ENCODE measurements at places on chromosomes 12 and 14.
A peak's percentile ranks its signal among the peaks of the same experiment; 100 is the strongest.

DNA sequence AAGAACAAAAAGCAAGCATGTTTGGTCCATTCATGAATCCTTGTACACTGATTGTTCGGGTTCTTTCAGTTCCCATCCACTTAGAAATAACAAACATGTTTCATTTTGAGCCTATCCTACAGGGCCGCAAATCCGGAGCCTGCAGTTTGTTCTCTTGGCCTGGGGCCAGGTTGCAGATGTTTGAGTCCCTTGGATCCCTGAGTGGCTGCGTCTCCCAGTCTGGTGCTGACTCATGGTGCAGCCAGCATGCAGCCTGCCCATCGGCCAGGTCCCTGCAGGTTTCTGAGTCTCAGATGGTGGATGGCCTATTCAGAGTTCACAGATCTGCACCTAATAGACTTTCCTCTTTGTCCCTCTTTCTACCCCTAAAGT is 1.9 kb upstream of the DYNC1H1 start:
- DNase-seq: no peak

DNA sequence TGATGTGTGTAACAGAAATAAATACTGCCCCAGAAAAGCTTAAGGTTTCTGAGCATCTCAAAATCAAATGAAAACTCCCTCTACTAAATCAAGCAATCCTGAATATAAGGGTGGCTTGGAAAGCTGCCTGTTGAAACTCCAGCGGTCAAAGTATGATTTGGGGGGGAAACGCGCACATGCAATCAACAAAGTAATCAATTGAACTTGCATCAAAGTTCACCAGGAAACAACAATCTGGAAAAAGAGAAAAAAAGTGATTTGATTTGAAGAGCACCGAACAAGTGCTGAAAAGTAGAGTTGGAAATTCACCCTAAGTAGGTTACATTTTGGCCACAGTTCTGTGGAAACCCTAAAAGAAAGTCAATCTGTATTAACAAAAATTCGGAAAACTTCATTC is 700 bp downstream of the CNIH1 start:
- no peak for DNase-seq

DNA sequence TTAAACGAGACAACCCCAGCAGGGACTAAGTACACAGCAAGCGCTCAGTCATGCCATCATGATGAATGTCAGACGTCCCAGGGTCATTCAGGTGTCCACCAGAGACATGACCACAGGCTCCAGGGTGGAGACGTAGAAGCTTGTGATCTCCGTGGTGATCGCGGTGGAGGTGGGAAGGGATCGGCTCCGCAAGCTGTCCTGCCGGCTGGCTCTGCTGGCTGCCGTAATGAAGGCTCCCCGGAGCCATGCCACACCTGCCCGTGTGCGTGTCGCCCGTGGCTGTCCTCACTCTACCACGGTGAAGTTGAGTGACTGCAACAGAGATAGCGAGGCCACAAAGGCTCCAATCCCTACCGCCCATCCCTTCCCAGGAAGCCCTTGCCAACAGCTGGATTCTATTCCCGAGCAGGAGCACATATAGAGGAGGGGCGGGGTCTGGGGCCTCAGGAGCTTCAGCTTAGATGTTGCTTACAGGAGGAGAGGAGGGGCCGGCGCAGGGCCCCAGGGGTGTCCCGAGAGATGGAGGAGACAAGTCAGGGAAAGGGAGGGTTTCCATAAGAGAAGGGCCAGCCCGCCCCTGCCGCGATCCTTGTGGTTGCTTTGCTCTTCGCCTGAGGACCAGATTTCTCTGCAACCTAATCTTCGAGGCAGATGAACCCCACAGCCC is 332.6 kb upstream of the SFSWAP start:
- DNase-seq: no peak

- DNase-seq: no peak
These were observed 27.2 kb upstream of the ALG10B start for GRCh38 chr12:38289396-38289795.

- no peak for DNase-seq
These were observed 200.6 kb upstream of the NOS1 start for GRCh38 chr12:117561990-117562389.

- DNase-seq: peak; percentile 80
These were observed at the start of gene NFATC4 for GRCh38 chr14:24367514-24368211. TSS of gene NFATC4 (plus strand) at chr14:24368184. CDS start at chr14:24368341, 157 bp downstream.

GRCh38 chr14:73489481-73490175 is 1.1 kb upstream of the RIOX1 start:
- no peak for DNase-seq

DNA sequence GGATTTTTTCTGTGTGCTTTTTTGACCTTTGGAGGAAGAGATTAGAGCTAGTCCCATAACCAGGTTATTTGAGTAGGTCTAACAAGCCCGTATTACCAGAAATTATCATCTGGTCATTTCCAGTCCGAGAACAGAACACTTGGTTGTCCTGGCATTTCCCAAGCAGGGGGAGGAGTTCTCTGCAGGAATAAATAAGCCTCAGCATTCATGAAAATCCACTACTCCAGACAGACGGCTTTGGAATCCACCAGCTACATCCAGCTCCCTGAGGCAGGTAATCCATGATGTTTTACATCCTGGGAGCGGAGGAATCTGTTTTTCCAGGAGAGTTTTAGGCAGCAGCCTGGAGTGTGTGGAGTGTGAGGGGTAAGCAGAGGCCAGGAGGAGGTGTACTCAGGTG is at the start of gene SERPINA3:
SERPINA3 (plus strand) TSS at position 218 of the 400 bp plus-strand sequence. CDS start 2,051 bp downstream, outside the sequence.
- DNase-seq: no peak

- DNase-seq: no peak
These were observed 197.4 kb upstream of the ARID2 start for GRCh38 chr12:45532113-45532512.

GRCh38 chr12:95413576-95413975 is 60.4 kb upstream of the METAP2 start:
- no peak for DNase-seq

GRCh38 chr14:77657280-77657679 is 40.8 kb upstream of the SPTLC2 start:
- no peak for DNase-seq

- DNase-seq: no peak
These were observed 241.0 kb downstream of the EMP1 start for GRCh38 chr12:13437541-13437940.

GRCh38 chr14:65594882-65595237 is 182.3 kb downstream of the FUT8 start:
- no peak for DNase-seq

DNA sequence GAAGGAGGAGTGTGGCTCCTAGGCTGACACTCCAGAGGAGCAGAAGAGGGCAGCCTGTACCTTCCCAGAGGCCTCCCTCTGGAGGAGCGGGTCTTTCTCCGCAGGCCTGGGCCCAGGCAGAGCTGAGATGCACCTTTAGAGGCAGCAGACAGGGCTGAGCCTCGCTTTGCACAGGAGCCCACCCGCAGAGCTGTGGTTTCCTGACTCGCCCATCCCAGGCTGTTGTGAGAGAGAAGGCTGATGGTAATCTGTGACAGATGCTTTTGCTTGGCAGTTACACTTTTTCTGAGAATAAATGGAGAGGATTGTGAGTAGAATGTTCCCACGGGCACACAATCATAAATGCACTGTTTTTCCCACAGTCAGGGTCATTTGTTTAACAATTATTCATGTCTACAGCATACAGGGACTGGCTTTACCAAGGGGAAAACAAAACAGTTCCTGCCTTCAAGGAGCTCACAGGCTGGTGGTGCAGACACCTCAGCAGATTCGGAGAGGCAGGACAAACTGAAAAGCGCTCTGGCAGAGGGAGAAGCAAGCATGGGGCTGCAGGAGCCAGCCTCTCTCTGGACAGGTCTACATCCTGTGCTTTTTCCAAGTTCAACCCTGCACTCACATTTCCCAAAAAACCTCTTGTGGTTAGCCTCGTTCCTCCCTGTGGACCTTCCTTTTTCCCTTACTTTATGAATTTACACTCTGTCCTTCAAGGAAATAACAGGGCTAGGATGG is 13.9 kb downstream of the EVL start:
- DNase-seq: no peak

DNA sequence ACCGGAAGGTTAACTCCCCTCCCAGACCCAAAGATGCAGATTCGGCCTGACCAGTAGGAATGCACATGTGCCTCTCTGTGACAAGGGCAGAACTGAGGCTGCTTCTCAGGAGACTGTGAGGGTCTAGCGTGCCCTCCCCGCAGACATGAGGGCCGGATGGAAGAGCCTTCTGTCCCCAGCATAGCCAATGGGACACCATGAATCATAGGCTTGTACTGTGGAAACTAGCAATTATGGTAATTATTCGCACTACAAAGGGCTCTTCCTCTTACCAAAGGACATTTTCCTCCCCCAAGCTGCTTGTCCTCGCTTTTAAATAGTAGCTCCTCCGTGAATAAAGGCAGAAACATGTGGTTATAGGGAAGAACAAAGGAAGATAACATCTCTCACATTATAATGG is 6.2 kb downstream of the COA8 start:
- DNase-seq: no peak

DNA sequence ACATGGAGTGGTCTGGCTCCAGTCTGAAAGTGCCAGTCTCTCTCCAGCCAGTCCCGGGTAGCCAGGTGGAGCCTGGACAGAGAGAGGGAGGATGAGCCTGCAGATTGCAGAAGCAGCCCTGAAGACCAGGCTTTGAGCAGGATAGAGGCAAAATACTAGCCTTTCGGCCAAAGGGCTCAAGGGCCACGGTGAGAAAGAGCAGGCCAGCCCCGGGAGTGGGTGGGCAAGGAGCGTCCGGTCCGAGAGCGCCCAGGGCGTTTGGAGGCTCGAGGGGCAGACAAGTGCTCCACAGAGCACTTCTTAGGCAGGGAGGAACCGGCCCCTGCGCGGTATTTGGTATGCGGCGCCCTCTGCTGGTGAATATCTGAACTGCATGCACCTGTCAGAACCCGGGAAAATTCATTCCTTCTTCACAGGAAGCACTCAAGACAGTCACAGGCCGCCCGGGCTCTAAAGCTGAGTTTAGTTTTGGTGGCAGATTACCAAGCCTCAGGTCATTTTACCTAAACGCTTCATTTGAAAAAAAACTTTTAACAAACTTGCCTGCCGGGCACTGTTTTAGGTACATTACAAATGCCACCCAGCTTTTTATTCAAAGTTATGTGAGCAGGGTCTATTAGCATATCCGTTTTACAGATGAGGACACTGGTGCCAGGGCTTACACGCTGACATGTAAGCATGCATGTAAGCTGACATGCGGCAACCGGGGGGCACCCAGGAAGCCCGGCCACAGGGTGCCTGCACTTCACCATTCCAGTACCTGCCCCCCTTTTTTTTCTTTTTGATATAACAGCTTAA is 21.0 kb upstream of the PSMC1 start:
- DNase-seq: peak; percentile 79

DNA sequence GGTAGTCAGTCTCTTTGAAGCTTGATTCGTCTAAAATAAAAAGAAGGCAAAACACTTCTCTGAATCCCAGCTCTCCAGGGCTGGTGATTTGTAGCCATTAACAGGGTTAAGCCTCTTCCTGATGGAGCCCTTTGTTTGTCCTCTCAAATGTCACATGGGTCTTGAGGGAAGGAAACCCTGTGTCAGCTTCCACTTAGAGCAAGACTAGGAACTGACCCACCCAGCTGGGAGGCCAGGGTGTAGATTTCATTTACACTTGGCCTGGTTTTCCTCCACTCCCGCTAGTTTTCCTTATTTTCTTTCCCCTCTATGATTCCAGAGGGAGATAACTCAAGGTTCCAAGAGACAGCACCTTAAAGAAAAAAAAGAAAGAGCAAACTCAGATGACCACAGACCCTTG is 230.5 kb upstream of the EGLN3 start:
- no peak for DNase-seq

GRCh38 chr12:128336204-128337070 is 69.5 kb downstream of the TMEM132C start:
- DNase-seq: no peak

DNA sequence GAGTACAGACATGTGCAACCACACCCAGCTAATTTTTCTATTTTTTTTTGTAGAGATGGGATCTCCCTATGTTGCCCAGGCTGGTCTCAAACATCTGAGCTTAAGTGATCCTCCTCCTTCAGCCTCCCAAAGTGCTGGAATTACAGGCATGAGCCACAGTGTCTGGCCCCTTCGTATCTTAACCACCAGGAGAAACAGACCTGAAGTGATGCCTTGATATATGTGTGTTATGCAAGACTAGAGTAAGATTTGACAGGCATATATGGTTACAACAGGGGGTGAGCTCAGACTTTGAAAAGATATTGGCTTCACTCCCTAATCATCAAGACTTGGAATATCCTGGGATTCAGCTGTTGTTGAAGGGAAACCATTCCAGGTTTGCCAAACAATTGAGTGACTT is 10.7 kb upstream of the GALNT6 start:
- DNase-seq: no peak

GRCh38 chr12:54385251-54385914 is 850 bp upstream of the ZNF385A start:
- no peak for DNase-seq

- DNase-seq: no peak
These were observed 382.5 kb upstream of the ATP2B1 start for GRCh38 chr12:90090929-90091651.

GRCh38 chr14:38789805-38790204 is 313.2 kb downstream of the SEC23A start:
- DNase-seq: no peak

DNA sequence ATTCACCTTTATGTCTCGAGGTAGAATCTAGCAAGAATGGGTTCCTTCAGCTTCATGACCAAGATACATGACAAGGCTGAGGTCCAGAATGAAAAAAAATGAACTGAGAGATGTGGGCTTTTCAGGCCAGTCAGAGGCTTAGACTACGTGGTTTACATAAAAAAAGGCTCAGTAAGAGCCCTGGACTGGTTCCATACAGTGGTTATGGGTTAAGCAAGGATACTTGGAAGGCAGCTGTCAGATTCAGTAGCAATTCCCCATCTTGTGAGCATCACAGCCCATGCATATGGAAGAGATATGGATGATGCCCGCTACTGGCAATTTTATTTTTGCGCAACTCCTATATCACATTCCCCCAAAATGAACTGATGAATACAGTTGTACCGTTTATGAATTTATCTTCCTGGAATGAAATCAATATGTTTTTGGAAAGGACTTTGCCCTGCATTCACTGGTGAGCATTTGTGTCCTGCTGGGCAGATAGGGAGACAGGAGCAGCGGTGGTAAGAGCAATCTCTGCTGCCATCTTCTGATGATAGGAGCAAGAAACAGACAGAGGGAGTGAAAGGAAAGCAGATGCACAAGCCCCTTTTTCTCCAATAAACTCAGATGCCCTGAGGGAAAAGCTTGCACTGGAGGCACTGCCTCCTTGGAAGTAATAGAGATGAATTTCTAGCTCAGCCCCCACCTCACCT is 280.4 kb downstream of the GALC start:
- no peak for DNase-seq

DNA sequence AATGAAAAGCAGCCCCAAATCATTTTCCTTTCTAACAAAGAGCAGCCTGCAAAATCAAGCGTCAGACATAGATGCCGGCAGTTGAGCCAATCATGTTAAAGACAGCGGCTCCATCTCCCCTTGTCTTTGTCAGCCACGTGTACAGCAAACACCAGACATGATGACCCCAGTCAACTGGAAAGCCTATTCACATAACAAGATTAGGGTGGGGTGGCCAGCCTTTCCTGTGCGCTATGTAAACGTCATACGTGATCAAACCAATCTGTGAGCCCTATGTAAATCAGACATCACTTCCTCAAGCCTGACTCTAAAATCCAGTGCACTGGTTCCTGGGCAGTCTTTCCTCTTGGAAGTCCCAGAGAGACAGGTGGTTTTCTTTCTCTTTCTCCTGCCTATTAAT is 9.9 kb upstream of the FICD start:
- DNase-seq: no peak

GRCh38 chr14:95394297-95395097 is 74.8 kb upstream of the CLMN start:
- no peak for DNase-seq

All from type B pancreatic cell (in vitro differentiated cells).